ENCODE measurements at places on chromosomes 7 and 10.
A peak's percentile ranks its signal among the peaks of the same experiment; 100 is the strongest.

DNA sequence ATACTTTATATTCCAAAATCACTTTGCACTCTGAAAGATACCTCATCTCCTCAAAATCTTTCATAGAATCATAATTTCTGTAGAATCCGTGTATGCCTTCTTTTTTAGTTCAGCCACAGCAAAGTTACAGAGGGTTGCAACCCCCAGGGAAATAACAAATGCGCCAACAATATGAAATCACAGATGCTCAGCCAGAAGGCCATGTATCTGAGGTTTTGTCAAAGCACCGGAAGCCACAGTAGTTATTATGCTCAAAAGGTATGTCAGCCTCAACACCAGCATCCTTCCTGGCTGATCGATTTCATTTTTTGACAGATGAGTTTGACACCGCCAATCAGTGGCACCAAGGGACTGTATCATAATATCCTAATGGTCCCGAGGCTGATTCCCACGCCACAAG is 204.1 kb downstream of the KCNMA1 start:
- no peak for DNase-seq

DNA sequence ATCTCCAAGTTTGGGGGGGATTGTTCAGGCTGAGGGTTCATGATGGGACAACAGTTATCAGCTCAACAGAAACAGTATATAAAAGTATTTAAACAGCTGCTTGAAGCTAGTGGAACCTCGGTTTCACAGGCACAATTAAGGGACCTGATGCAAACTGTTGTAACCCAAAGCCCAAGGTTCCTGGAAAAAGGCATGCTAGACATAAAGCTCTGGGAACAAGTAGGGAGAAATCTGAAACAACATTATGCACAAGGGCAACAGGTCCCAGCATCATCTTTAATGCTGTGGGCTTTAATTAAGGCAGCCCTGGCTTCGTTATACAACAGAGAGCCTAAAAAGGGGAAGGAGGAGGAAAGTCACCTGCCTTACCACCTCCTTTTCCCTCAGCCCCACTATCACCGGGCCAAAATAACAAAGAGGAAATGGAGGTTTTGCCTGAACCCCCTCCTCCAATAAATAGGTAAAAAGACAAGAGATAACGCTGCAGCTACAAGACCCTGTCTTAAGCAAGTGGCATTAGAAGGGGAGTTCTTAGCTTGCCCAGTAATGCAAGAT is 83.2 kb upstream of the GPR22 start:
- DNase-seq = no peak

- DNase-seq = no peak
Measured at GRCh38 chr7:27424231-27424630, 181.6 kb downstream of the EVX1 start.

GRCh38 chr7:15600298-15600697 is 38.5 kb upstream of the AGMO start:
- DNase-seq = no peak

GRCh38 chr7:79462390-79462789 is 8.9 kb upstream of the MAGI2 start:
- DNase-seq = no peak

- no peak for DNase-seq
Measured at GRCh38 chr7:27129729-27130539, 623 bp downstream of the HOXA4 start.

DNA sequence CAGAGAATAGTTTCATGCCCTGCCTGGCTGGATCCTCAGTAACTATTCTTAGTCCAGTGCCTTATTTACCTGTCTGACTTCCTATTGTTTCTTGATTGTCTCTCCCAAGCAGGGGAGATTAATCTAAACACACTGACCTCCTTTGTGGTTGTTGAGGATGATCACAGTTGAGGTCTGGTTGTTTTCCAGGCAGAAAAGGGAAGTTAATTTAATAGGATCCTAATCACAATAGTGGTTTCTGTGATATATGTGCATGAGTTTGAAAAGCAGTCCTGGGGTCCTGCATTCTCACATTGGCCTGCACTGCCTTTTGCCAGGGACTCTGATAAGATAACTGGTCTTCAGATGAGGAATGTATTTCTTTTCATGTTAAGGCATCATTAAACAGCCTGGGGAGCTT is 130.1 kb downstream of the SND1 start:
- no peak for DNase-seq

GRCh38 chr7:85773116-85773728 is 586.4 kb upstream of the SEMA3D start:
- DNase-seq = no peak

- DNase-seq = peak; percentile 33
Measured at GRCh38 chr10:14604181-14605142, 170.2 kb downstream of the FAM107B start.
